ENCODE measurements at places on chromosomes 2 and 18.
A peak's percentile ranks its signal among the peaks of the same experiment; 100 is the strongest.

- DNase-seq = no peak
Observed at GRCh38 chr18:8286303-8286702, 322.9 kb upstream of the RAB12 start.

DNA sequence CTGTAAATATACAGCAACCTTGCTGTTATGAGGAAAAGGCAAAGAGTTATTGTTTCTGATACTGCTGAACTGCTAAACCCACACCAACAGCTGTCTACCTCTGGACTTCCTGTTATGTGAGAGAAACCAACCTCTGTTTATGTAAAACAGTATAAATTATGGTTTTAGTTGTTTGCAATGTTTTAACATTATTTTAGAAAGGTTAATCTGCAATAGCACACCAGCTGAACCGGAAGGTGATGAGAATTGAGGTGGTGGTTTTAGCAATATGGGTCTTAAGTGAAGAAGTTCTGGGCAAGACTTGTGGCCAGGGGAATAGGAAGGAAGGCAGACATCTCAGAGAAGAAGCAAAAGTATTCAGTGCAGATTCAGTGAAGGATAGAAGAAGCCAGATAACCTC, 237.8 kb downstream of the PLCL1 start:
- DNase-seq = no peak

DNA sequence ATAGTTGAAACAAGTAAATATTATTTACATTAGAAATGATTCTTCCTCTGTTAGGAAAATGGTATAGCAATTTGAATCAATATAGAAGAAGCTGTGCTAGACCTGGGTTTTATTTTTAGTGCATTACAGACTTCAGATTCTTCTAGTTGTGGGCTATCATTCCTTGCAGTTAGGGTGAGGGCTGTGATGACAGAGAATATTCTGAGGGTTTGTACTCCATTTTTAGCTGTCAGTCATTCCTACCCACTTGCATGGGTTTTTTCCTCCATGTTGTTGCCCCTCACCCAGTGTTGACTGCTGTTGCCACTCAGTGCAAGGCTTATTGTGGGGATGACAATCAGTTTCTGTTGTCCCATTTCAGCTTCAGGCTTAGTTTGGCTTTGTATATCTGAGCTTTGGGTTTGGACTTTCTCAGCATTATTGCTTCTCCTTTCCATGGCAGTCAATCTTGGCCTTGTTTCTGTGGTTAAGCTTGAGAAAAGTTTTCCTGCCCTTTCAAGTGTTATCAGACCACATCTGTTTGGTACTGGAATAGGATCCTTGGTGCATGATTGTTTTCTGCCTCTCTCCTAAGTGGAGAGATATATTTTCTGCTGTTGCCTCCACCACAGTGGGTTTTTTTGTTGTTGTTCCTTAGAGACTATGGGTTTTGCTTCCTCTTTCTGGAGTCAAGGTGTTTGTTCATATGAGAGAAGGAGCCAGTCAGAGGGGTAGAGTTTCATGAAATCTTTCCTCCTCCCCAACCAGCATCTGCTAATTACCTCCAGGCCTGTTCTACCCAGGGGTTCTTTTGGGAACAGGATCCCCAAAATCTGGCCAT, 312.7 kb upstream of the CWC22 start:
- DNase-seq = peak; percentile 58

- no peak for DNase-seq
Observed at GRCh38 chr2:18825838-18826237, 236.5 kb upstream of the NT5C1B start.

DNA sequence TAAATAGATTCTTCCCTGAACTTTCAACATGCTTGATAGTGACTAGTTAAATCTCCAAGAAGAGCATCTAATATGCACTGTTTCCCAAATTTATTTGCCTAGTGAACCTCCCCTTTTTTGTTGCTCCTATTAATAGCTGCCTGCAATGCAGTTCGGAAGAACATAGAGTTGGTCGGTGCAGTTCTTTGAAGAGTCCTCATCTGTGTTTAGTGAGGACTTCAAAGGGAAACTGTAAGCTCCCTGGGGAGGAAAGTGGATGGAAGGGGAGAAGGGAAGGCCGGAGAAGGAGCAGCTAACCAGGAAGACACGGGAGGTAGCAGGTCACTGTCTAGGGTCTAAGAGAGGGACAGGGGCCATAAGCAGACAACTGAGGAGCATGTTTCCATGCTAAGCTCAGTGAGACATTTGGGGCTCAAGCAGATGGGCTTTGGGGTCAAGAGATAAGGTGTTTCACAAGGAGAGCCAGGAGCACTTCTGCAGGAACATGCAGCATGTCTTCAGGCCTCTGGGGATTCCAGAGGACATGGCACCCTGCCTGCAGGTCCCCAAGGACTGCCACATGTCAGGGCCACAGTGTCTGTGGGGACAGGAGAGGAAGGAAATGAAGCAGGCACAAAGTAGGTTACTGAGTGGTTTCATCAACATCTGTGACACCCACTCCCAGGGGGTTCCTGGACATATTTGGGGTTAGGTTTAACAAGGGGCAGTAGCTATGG, 48.7 kb upstream of the ANXA4 start:
- no peak for DNase-seq

- peak; percentile 91 for DNase-seq
Observed at GRCh38 chr2:73385504-73386341, at the start of gene ALMS1. ALMS1 (plus strand) TSS chr2:73385836; CDS start chr2:73385869, 33 bp downstream.

GRCh38 chr2:179049546-179050311, at the start of gene CCDC141:
CCDC141 (minus strand) TSS chr2:179050137; CDS start chr2:179049941, 196 bp downstream.
- peak; percentile 78 for DNase-seq

DNA sequence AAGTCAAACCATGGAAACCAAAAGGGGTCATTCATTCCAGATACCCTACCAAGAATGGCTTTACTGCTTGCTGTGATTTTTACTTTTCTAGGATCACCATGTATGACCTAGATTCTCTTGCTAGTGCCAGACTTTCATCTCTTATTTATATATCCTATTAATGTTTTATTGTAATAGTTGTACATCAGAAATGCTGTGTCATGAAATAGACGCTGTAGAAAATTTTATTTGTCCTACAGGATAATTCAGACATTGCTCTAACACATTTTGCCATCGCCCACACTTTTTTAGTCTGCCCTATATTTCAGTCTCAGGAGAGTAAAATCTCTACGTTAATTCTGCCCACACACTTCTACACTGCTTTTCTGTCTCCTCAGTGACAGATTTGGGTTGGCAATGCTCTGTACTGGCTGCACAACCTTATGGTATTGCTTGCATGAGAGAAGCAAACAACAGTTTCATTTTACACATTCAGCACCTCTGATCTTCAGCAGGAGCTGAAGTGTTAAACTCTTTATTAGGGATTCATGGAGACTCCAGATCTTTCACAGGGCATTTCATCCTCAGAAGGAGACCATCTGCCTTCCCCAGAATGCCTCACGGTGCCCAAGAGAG, 871.8 kb upstream of the CHAC2 start:
- DNase-seq = no peak

- DNase-seq = peak; percentile 93
Observed at GRCh38 chr2:217247476-217247875, 387.6 kb upstream of the TNP1 start.

DNA sequence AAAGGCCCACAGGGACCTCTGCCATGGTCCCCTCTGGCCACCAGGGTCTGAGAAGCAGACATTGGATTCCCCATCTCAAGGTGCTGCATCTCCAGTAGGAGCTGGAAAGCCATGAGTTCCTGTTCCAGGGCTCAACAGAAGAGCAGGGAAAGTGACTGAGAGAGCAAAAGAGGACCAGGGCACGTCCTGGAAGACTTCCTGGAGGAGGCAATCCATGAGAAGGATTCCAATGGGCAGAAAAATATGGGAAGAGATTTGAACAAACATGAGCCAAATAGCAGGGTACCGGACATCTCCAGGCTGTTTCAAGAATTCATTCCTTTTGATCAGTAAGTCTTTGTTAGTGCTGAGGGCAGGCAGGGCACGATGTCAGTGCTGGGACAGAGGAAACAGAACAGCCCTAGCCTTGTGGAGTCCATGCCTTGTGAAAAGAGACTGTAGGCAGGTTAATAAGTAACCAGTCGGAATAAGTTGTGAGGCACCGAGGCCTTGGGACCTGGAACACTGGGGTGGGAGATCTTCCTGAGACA, 72.8 kb upstream of the TWIST2 start:
- DNase-seq = no peak

DNA sequence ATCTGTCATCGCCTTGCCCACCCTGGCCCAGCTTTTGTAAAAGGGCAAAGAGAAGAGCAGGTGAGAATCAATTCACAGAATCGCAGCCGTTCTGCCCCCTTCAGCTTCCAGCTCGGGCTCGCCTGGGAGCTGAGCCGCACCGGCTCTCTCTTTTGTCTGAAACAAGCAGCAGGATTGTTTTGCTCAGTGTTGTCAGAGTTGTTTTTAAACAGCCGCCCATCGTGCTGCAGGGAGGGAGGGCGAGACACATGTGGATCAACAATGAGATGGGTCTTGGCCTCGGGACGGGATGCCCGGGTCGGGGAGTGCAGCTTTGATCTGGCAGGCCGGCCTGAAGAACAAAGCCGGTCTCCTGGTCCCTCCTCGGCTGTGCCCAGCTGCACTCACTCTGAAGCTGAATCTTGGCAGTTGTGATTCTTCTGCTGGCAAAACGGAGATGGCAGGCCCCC, 39.7 kb upstream of the HDAC4 start:
- no peak for DNase-seq

GRCh38 chr2:15383695-15384350, 177.3 kb downstream of the NBAS start:
- DNase-seq = no peak

- DNase-seq = peak; percentile 83
Observed at GRCh38 chr18:49728542-49728941, 84.8 kb downstream of the ACAA2 start.

- DNase-seq = peak; percentile 55
Observed at GRCh38 chr2:178403671-178404306, 47.2 kb downstream of the PRKRA start.

DNA sequence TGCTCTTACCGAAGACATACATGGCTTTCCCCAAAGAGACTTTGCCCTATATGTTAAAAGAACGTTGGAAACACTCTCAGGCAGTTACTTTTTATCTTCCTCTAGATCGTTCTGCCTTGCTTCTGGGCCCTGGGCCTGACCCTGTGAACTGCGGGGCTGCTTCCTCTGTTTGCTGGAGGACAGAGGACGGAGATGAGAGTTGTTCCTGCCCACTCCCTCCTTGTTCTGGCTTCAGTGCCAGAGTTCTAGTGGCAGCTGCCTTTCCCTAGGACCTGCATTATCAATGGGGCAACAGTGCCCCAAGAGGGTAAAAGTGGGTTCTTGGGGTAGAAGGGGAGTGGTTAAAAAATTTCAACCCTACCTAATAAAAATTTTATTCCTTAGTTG, 6.5 kb upstream of the FN1 start:
- DNase-seq = peak; percentile 33

- DNase-seq = no peak
Observed at GRCh38 chr18:37709740-37710139, 144.1 kb upstream of the CELF4 start.

DNA sequence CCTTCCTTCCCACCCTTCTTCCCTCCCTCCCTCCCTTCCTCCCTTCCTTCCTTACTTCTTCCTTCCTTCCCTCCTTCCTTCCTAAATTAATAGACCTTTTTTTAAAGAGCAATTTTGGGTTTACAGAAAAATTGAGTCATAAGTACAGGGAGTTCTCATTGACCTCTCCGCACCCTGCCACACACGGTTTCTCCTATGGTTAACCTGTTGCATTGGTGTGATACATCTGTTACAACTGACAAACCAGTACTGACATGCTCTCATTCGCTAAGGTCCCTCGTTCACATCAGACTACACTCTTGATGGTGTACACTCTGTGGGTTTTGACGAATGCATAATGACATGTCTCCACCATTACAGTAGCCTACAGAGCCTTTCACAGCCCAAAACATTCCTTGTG, 11.6 kb upstream of the SDC1 start:
- no peak for DNase-seq

- DNase-seq = no peak
Observed at GRCh38 chr18:63624863-63625262, 19.2 kb downstream of the SERPINB4 start.

GRCh38 chr2:133082034-133082433, 412.0 kb upstream of the LYPD1 start:
- no peak for DNase-seq

GRCh38 chr18:31575515-31576257, 16.0 kb upstream of the TTR start:
- no peak for DNase-seq

DNA sequence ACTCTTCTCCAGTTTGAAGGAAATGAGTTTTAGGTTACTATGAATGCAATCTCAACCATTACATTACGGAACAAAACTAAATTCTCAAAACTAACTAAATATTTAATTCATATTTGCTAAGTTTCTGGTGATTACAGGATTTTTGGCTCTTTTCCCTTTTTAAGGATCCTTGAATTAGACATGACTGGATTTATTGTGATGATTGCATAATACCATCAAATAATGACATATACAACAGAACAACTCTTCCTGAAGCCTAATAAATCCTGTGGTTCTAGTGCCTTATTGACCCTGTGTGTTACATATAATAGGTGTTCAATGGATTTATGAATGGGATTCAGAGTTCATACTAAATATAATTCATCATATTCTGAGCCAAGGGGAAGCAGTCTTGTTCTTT, 90.5 kb downstream of the WDR7 start:
- no peak for DNase-seq

DNA sequence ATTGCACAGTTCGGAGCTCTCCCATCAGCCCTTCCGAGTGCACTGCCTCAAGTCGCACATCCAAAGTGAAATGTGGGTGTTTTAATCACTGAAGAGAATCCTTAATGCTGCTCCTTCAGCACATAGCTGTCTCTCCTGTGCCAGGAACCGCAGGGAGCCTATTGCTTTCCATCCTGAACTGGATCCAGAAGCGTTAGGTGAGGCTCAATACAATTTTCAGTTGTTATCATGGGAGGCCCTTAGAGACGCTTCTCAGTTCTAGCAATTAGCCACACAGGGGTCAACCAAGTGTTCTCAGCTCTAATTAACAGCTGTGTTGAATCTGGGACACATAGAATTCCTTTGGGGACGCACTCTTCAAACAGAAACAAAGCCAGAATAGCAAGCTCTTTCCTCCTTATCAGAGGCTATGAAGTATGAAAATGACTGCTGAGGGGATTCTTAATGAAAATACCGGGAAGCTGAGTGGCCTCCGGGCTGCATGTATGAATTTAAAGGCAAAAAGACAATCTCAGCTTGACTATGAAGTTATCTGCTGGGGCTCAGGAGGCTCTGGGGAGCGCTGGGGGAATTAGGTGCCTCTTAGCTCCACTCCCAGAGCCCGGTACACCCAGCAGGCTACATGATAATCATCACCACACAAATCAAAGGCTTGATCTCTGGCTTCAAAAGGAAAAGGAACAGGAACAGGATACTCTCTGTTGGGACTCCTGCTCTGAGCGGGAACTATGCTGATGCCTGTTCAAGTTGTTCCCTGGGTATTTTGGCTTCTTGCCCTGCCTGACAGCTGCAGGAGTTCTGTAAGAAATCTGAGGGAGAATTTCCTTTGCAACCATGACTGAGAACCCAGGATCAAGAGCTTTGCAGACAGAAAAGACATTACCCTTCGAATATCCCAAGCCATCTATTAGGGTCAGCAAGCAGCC, 55.4 kb upstream of the NCOA1 start:
- no peak for DNase-seq

GRCh38 chr18:5298156-5298852, 2.8 kb upstream of the ZBTB14 start:
- DNase-seq = no peak

Data from OCI-M1 (cell line).